Body of pancreas (tissue), 4 donors: ENCODE measurements at places on chromosomes 6 and 20. TPM values are rescaled to one million over a fixed set of nuclear protein-coding genes. Genes with fewer than 3 reads are reported as not detected.

ADGRB3 gene
- total RNA-seq = under 0.01 TPM

TRIM31 gene
- not detected for total RNA-seq

RBPJL gene
- 306 TPM for total RNA-seq

CASS4 gene
- 0.52 TPM for total RNA-seq

CCN6 gene
- not detected for total RNA-seq

INSM1 gene
- total RNA-seq = 3.4 TPM

GSTA1 gene
- 54.1 TPM for total RNA-seq

CTAGE9 gene
- not detected for total RNA-seq

RAET1L gene
- total RNA-seq = not detected

EYA2 gene
- total RNA-seq = 3.6 TPM

DNA sequence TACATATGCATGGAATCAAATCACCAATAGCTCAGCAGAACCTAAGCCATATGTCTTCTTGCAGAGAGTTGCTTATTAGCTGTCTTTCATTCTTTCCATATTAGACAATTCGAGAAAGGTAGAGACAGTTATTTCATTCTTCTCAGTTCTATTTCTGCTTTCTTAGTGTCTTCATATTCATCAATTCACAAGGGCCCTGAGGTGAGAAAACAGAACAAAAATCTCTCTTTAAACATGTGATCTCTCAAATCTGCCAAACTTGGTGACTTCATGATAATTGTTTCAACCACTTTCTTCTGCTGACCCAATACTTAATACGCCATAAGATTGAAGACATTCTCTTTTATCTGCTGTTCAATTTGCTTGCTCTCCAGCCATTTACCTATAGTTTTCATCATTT is 229.7 kb upstream of the MARCKS start:
- DNase-seq = no peak

DNA sequence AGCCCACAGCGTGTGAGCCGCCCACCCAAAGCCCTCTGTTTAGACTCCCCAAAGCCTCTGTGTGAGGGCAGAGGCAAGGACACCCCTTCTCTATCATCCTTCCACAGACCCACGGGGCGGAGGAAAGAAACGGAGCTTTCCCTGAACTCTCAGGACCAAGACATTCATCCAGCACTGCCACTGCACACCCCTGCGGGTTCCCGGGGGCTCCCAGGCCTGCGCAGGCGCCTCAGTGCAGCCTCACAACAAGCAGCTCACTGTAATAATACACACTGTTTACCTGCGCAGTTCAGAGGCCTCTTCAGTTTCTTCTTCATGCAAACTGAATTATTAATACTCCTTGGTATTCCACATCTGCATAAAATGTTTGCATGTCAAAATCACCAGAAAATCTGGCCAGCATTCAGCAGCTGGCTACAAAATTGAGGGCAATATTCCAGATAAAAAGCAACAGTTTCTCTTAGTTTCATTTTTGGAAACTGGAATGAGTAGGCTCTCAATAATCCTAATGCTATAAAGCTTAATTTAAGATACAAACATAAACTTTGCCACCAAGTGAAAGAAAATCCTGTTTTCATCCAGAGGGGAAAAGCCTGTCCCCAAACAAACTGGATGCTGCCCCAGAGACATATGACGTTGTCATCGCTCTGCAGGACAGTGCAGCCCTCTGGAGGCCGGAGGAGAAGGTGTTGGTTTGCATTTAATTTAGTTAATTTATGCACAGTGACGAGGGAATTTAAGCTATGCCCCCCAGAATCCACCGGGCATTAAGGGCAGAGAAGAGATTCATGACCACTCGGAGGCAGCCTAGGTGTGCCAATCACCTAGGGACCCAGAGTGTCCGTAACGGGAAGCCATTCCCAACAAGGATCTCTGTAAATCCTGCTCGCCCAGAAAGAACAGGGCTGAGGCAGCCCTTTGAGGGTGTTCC is 45.3 kb downstream of the NINL start:
- no peak for DNase-seq

- no peak for DNase-seq
Observed at GRCh38 chr20:33602826-33603590, 59.1 kb upstream of the C20orf144 start.

DNA sequence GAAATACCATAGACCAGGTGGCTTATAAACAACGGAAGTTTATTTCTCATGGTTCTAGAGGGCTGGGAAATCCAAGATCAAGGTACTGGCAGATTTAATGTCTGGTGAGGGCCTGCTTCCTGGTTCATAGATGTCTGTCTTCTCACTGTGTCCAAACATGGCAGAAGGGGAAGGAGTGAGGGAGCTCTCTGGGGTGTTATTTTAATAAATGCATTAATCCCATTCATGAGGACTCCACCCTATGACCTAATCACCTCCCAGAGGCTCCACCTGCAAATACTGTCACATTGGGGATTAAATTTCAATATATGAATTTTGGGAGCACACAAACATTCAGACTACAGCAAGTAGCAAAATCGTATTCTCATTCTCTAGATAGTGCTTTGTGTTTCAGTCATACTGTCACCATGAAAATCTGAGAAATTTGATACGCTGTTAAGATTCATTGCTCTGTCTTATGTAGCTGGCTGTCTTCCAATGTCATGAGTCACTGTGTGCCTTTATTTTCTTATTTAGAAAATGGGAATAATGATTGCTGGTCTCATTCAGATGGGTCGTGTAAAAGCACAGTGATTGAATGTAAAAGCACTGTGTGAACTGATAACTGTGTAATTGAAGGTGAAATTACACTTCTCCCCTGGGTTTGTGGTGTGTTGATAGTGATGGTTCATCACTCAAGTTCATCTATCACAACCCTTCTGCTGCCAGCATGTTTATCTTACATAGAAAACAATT is 8.9 kb upstream of the ERVFRD-1 start:
- DNase-seq = no peak

GRCh38 chr6:14981960-14982359 is 263.9 kb upstream of the JARID2 start:
- peak; percentile 3 for DNase-seq

GRCh38 chr6:145809785-145810184 is 4.8 kb downstream of the FBXO30 start:
- no peak for DNase-seq

GRCh38 chr20:43909720-43910119 is 4.9 kb upstream of the TOX2 start:
- no peak for DNase-seq

- DNase-seq = no peak
Observed at GRCh38 chr6:31049518-31049917, 39.2 kb downstream of the MUC22 start.

GRCh38 chr20:23086931-23087411 is 847 bp upstream of the CD93 start:
- DNase-seq = no peak

GRCh38 chr6:131492932-131493573 is 80.0 kb upstream of the ARG1 start:
- no peak for DNase-seq

DNA sequence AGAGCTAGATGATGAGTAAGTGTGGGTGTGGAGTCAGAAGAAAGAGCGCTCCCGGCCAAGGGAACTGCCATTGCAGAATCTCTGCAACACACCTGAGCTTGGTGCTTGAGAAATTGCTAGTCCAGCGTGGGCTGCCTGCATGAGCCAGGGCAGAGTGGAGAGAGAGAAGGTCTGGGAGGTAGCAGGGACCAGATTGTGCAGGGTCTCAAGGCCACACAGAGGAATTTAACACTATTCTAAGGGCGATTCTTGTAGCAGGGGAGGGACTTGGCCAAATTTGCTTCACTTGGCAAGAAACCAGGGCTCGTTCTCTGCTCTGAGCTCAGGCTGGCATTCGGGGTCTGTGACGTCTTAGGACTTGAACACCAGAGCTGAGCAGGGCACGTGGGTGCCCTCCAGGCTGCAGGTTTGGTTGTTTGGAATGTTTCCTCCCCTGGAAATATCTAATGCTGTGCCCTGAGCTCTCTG is 53.5 kb downstream of the BCAS4 start:
- peak; percentile 77 for DNase-seq

DNA sequence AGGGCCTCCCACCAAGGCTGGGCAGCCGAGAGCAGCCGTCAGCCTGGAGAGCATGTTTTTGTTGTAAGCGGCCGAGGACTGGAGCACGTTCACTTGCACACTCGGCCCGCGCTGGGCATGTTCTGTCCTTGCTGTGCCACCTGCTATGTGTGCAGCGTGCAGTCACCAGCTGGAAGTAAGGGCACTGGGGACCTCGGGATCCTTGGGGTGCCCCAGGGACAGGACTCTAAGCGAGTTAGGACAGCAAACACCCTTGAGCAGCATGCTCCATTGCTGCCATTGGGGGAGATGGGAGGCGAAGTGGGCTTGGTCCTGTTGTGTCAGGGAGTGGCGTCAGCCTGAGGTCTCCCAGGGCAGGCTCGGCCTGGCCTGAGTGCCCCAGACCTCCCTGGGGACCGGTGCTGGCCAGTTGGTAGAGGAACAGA is 18.6 kb downstream of the DYNLT1 start:
- no peak for DNase-seq

- no peak for DNase-seq
Observed at GRCh38 chr6:169048185-169048864, 205.3 kb downstream of the THBS2 start.

GRCh38 chr20:45058168-45058850 is 42.6 kb downstream of the KCNS1 start:
- no peak for DNase-seq

- DNase-seq = no peak
Observed at GRCh38 chr20:17466641-17467040, 64.5 kb downstream of the BFSP1 start.

DNA sequence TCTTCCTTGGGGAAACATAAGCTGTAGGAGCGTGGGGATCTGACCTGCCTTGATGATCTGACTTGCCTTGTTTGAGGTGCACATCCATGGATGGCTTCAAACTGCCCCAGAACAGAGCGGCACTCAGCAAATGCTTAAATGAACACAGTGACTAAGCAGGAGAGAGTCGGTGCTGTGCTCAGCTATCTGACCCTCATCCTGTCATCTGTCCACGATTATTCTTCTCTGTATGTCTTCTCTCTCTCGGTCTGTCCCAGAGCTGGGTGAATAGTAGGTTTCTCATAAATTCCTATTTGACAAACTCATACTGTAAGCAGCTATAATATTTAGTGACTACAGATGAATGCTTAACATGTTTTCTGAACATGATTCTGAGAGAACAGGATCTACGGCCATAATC is 37.3 kb downstream of the TRAM2 start:
- DNase-seq = no peak

- peak; percentile 65 for DNase-seq
Observed at GRCh38 chr6:41306187-41306854, 19.8 kb upstream of the TREM1 start.

- no peak for DNase-seq
Observed at GRCh38 chr6:108714766-108715414, 133.3 kb upstream of the ARMC2 start.

GRCh38 chr20:53176134-53176533 is 204.0 kb downstream of the TSHZ2 start:
- no peak for DNase-seq
